Activated naive CD8-positive, alpha-beta T cell treated with anti-CD3 and anti-CD28 coated beads for 36 hours (primary cell): ENCODE measurements at places on chromosomes 11 and 22. TPM values are rescaled to one million over a fixed set of nuclear protein-coding genes. Genes with fewer than 3 reads are reported as not detected.

DNA sequence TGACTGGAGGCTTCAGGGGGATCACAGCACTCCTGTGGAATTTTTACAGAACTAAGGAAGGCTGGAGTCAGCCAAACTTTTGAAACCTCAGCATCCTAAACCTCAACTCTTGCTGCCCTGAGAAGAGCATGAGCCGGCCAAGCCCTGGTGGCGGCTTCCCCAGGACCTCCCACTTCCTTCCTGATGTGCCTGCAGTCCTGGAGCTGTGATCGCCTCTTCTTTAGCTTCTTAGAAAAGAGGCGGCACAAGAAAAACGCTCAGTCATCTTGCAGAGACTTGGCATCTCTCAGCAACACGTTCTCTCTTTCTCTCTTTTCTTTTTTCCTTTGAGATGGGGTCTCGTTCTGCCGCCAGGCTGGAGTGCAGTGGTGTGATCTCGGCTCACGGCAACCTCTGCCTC, 40.4 kb upstream of the AMPD3 start:
- H3K27ac ChIP-seq, result no peak overlapping the region
- H3K27me3 ChIP-seq, result peaks cover 8% of the 10 kb centered on the region
- no peak overlapping the region for H3K4me3 ChIP-seq
- no peaks in the 10 kb centered on the region for H3K36me3 ChIP-seq

Gene KRTAP5-9
- total RNA-seq, result not detected

DNA sequence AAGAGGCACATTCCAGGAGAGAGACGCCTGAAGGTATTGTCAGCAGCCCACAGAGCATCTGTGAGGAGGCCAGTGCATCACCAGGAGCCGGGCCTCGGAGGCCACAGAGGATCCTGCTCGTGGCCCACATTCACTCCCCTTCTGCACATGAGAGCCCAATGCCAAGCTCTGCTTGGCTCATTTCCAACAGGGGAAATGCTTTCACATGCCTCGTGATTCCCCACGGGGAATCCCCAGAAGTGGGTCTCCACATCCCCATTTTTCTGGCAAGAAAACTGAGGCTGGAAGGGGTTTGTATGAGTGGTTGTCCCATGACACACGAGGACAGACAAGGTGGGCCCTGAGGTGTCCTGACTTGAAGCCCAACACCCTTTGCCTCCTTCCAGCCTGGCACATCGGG, 34.4 kb downstream of the TP53I11 start:
- no peaks in the 10 kb centered on the region for H3K27me3 ChIP-seq
- no peak for DNase-seq
- no peaks in the 10 kb centered on the region for H3K4me1 ChIP-seq
- no peaks in the 10 kb centered on the region for H3K36me3 ChIP-seq
- no peak overlapping the region for H3K4me3 ChIP-seq
- no peak overlapping the region for H3K27ac ChIP-seq

Gene OR4D5
- total RNA-seq, result not detected

DNA sequence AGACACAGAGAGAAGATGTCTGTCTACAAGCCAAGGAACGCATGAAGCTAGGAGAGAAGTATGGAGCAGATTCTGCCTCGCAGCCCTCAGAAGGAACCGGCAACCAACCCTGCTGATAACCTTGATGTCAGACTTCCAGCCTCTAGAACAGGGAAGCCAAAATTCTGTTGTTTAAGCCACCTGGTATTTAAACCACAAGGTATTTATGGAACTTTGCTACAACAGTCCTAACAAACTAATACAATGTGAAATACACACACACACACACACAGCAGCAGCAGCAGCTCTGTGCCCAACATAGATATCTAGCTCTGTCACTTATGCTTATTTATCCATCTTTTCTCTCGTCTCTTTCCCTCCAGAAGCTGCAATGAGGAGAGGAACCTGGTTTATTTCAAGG, 400.0 kb downstream of the ETS1 start:
- H3K27ac ChIP-seq, result no peak overlapping the region
- peaks cover 21% of the 10 kb centered on the region for H3K4me1 ChIP-seq
- H3K36me3 ChIP-seq, result peaks cover 15% of the 10 kb centered on the region

DNA sequence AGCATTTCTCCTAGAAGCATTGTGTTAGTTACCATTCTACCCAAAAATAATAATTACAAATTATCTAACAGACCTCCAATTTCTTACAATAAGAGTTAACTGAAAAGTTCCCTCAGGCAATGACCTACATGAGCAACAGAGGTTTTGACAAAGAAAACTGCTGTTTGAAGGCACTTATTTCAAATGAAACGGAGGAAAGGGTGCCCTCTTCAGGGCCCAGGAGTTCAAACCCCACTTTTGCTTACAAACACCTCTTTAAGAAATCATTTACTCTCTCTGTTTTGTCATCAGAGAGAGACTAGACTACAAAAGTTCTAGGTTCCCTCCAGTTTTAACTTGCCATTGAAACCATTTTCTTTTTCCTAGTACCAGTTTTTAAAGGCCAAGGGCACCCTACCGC, 56.7 kb downstream of the AMBRA1 start:
- no peaks in the 10 kb centered on the region for H3K36me3 ChIP-seq
- no peak overlapping the region for H3K27ac ChIP-seq
- no peaks in the 10 kb centered on the region for H3K27me3 ChIP-seq
- no peak for DNase-seq
- H3K4me1 ChIP-seq, result peaks cover 26% of the 10 kb centered on the region

- no peak for DNase-seq
- peaks cover 3% of the 10 kb centered on the region for H3K4me1 ChIP-seq
- no peaks in the 10 kb centered on the region for H3K36me3 ChIP-seq
- H3K27ac ChIP-seq, result no peak overlapping the region
- no peak overlapping the region for H3K4me3 ChIP-seq
These were observed 2.1 kb upstream of the CARD10 start for GRCh38 chr22:37521236-37521739.

Gene SMIM38
- 0.20 TPM for total RNA-seq
